ENCODE measurements at places on chromosomes 2 and 18.

DNA sequence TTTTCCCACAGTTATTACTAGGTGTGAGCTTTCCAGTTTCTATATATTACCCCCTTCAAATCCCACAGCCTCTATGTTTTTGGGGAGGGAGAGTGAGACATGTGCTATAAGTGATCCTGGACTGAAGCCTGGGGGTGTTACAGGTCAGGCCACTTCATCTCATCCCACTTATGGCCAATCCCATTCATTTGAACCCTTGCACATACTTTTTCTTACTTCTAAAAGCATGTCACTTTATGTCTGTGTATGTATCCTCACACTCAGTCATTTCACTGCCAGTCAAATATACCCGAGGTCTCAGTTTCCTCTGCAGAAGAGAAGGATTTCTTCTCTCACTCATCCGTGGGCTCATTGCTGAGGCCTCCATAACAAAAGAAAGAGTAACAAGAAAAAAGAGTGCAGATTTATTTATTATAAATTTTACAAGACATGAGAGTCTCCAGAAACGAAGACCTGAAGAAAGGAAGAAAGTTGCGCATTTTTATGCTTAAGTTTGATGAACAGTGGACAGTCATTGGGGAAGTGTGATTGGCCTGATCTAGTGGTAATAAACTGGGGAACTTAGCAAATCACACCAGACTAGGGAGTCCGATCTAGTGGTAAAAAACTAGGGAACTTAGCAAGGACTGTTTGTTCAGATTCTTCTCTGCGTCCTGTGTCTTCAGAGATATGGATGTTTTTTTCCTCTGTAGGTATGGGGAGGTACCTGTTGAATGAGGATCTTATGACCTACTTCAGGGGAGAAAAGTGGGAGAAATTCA is 52.1 kb downstream of the ICOS start:
- DNase-seq: no peak

- no peak for DNase-seq
These were observed 76.5 kb upstream of the B3GNT2 start for GRCh38 chr2:62119311-62119974.

GRCh38 chr18:38397094-38397493 is 831.5 kb upstream of the CELF4 start:
- DNase-seq: no peak

DNA sequence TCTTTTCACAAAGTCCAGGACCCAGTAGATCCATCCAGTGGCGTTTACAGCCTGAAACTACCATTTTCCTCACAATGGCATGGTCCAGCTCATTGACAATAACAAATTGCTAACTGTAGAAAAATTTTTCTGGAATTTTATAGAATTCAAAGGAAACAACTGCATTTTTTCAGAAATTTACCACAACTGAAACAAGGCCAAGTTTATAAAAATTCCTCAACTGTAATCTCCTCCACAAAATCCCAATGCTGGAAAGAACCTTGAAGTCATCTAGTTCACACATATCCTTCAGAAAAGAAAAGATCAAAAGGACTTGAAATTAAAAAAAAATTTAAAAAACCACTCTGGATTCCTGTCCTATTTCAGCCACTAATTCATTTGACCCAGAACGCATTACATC is 226.0 kb upstream of the CTAGE1 start:
- DNase-seq: peak; percentile 25

DNA sequence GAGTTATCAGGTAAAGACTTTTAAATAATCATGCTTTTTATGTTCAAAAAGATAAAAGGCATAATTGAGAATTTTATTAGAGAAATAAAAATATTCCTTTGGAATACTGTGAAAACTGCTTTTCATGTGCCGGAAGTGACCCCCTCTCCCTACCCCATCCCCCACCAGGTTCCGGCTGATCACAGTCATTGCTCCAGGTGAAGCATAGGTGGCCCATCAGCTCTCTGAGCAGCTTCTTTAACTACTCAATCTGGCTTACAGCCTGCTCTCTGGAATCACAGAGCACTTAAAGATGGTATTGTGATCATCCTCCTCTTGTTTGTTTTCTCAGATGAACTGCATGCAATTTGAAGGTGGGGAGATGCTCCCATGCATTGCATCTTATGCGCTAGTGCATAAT is 257.7 kb downstream of the EN1 start:
- DNase-seq: no peak

DNA sequence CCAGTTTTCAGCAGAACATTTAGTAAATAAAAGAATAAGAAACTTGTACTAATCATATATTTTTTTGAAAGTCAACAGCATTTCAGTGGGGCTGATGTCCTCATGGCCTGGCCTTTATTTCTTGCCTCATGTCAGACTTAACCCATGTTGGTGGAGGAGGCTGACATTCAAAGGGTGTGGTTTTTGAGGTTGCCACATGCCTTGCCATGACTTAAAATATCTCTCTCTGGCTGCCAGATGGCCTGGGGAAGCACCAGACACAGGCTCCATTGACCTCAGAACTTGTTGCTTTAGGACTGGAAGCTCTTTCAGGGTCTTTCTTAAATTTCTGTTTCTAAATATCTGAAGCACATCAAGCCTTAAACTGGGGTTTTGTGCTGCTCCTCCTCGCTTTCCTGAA is 32.5 kb upstream of the CD28 start:
- DNase-seq: peak; percentile 43

- DNase-seq: no peak
These were observed 187.6 kb downstream of the ZNF521 start for GRCh38 chr18:25164211-25164847.

DNA sequence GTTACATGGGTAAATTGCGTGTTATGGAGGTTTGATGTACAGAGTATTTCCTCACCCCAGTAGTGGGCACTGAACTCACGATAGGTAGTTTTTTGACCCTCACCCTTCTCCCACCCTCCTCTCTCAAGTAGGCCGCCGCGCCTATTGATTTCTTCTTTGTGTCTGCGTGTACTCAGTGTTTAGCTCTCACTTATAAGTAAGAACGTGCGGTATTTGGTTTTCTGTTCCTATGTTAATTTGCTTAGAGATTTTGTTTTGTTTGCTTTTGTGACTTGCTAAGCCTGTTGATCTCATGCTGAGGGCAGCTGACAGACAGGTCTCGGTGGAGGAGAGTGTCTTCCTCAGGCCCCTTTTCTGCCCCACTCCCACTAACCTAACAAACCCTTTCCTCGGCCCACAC is 36.2 kb downstream of the ACOXL start:
- no peak for DNase-seq

- DNase-seq: no peak
These were observed 1025.8 kb upstream of the CNTNAP5 start for GRCh38 chr2:122999258-122999657.

GRCh38 chr2:4417771-4418170 is 714.4 kb downstream of the DCDC2C start:
- no peak for DNase-seq

DNA sequence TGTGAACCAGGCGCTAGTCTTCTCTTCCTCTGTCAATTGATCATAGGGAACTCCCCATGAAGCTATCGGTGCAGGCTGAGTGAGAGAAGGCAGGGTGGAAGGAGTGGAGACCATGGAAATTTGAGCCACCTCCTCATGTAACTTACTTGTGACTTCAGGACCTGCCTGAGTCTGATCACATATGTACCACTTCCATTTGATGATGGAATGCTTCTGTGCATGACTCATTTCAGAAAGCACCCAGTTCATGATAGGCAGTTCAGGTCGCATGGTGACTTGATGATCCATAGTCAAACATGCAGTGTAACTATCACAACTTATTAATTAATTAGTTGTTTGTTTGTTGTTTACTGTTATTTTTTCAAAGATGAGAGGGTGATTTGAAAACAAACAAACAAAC is 1296.7 kb downstream of the SUCLG1 start:
- no peak for DNase-seq

DNA sequence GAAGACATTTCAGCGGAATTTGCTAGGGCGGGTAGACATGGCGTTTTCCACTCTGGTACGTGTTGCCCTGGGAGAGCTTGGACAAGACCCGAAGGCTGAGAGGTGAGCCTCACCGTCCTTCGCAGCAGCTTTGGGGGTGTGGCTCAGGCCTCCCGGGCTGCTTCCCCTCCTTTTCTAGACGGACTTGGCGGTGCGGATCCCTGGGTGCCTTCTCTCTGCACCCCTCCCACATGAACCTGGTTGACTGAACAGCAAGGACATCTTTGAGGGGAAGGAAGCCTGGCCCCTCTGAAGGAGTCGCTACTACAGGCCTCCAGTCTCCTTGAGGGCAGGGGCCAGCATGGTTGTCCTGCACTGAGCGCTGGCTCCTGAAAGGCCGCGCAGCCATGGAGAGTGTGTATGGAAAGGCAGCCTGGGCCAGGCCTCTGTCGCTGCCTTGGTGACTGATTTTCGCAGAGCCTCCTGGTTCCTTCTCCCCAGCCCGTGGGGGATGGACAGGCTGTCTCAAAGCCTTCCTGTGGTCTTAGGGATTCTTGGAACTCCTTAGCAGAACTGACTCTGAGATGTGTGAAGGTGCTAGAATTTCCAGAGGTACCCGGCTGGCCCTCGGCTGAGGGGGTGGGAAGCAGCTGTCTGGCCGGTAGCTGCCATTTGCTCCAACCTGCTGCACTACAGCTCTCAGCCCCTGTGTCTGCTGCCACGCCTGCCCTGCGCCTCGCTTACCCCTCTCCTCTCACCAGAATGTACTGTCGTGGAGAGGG is 9.9 kb downstream of the CNNM4 start:
- no peak for DNase-seq

- DNase-seq: peak; percentile 78
These were observed 269.2 kb downstream of the NYAP2 start for GRCh38 chr2:225668606-225669266.

- DNase-seq: no peak
These were observed 367.4 kb upstream of the MYT1L start for GRCh38 chr2:2698182-2699120.

DNA sequence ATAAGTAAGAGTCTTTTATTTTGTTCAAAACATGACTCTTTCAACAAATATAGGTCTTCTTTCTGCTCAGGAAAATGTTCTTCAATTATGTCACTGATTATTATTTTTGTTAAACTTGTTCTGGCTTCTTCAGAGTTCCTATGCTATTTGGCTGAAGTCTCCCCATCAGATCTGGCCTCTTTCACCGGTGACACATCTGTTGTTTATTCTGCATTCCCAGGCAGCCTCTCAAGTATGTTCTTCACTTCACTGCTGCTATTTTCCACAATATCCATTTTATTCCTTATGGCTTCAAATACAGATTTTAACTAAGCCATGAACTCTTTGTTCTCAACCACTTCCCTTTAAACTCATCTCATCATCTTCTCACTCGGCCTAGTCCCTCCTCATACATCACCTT is 45.7 kb downstream of the HDAC4 start:
- peak; percentile 29 for DNase-seq

GRCh38 chr18:51890762-51891161 is 449.2 kb upstream of the DCC start:
- DNase-seq: peak; percentile 70

- no peak for DNase-seq
These were observed 152.5 kb downstream of the PLEKHA3 start for GRCh38 chr2:178632729-178633128.

- DNase-seq: no peak
These were observed 449.4 kb upstream of the POU3F3 start for GRCh38 chr2:104404526-104404925.

DNA sequence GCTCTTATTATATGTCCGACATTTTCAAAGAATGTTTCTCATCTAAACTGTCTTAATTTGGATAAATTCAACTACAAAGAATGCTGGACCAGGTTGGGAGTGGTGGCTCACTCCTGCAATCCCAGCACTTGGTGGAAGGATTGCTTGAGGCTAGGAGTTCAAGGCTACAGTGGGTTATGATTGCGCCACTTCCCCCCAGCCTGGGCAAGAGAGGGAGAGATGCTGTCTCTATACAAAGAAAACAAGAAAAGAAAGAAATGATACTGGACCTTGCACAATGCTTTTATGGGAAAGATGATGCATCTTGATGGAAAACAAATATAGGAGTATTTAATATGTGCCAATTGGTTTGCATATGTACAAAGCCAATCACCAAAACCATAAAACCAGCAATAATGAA is 296.7 kb downstream of the LPIN1 start:
- DNase-seq: no peak

- DNase-seq: no peak
These were observed 1.7 kb downstream of the MYCN start for GRCh38 chr2:15941871-15942710.

- DNase-seq: no peak
These were observed 42.1 kb downstream of the SAP130 start for GRCh38 chr2:127985735-127986134.

DNA sequence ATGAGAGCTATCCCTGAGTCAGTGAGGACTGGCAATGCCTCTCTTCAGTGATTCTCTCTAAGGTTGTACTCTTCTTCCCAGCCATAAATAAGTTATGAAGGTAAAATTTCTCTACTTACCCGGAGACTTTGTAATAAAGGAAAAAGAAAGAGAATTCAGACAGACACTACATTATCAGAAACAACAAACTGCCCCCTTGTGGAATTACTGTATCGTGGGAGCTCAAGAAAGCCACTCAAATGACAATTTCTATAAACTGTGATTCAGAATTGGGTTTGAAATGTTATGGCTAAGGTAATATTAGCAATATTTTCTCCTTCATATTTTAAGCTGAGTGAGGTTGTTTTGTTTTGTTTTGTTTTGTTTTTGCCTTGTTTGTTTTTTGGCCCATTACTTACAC is 155.8 kb upstream of the TANK start:
- peak; percentile 20 for DNase-seq

DNA sequence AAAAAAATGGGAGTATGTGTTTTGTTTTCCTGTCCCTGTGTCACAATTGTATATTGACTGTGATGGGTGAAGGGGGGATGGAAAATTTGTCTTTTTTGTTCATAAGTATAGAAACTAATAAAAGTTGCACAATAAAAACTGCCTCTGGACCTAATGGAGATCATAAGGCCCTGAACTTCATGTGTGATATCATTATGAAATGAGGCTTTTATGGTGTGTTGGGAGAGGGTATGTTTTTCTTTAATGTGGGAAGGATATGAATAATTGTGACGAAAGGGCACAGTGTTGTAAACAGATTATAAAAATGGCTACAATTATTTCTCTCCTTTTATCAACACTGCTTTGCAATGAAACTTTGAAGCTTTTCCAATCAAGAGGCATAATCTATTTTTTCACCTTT is 1889.3 kb upstream of the CELF4 start:
- DNase-seq: no peak

DNA sequence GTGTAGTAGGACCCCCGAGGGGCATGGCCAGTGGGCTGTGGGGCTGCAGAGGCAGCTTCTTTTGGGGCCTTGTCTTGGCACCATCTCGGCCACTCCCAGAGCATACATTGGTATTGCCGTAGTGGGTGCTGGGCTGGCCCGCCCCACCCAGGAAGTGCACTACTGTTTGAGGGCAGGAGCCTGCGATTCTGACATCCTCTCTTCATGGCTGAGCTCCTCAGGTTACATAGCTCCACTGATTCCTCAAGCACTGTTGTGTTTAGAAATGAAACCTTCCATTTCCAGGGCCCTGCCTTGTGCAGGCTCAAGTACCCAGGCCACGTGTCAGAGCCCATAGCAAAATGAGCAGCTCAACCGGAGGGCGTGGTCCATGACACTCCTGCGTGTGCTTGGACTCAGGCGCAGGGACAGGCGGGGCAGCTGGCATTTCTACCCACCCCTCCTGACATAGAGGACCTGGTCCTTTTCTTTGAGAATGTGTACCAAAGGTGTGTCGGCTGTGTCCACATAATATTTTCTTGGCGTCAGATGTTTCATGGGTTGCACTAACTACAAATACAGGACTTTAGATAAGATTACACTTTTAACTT is 67.9 kb downstream of the DGKD start:
- DNase-seq: no peak
